ENCODE measurements at places on chromosomes 2 and 18.

DNA sequence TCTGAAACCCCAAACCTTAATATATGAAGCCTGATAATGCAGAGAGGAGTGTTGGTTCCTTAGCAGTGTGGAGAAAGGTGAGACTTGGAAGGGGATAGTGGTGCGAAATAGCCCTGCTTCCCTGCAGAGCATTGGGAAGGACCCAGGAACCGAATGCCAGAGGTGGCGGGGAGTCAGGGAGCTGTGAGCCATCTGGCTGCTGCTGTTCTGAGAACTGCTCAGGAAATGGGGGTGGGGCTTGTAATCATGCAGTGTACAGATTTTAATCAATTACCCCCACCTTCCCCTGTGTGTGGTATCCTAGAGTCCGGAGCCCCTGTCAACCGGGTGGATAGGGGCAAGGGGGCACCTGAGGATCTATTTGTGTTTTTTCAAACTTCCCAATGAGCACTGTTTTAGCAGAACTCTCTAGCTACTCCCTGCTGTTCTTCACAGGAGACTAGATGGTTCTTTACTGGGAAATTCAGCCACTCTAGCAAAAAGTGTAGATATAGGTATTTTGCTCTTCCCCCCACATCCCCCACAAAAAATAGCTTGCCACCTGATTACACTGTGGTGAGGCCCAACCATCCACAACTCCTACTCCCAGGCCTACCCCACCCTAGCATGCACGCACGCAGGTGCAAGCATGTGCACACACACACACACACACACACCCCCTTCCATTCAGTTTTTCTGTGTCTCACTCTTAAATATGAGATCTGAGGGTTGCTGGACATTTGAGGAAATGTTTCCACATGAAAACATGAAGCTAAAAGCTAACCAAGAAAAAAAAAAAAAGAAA is 30.1 kb upstream of the MBOAT2 start:
- no peak for DNase-seq

DNA sequence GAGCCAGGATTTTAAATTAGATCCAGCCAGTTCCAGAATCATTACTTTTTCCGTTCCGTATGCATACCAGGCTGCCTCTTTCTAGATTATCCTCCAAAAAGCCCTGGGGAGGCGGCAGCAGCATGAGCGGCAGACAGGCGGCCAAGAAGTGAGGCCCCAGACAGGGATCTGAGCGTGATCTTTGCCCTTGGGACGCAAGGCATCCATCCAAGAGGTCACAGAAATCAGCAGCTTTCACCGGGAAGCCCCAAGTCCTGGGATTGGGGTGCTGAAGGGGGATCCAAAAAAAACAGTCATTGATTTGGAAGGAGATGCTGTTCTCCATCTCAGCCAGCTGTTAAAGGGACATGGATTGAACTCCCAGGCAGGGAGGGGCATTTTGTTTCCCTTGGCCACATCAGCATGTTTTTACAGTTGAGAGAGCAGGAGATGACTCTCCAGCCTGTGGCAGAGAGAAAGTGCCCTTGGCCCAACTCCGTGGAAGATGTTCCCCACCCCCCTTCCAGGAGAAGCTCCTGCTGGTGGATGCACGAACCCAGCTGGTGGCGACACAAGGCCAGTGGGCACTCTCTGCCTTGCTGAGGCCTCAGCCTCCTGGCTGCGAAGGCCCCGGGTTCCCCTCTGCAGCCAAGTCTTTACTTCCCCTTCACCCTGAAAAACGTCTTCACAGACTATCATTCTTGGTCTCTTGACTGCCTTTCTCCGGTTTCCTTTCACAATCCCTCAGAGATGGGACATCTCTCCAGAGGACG is 265.6 kb downstream of the ANAPC1 start:
- DNase-seq, result peak; percentile 69

DNA sequence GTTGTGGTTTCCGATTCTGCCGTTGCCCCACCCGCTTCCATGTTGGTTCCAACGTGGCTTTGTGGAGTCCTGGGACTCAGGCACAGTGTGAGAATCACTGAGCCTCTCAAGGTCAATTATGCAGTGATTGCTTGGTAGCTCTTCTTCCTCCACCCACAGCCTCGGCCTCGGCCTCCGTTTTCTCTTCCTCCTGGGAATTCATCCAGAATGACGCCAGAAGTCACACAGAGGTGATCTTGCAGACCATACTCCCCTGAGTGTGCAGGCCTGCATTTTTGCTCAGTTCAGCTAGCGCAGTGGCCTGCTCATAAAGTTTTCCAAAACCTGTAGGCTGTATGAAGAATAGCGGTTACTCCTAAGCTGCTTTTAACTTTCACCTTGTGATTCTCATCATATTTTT is 273.3 kb downstream of the GBX2 start:
- no peak for DNase-seq

GRCh38 chr2:25293145-25293544 is 48.6 kb downstream of the DNMT3A start:
- DNase-seq, result no peak

GRCh38 chr18:74196220-74197119 is 48.1 kb downstream of the TIMM21 start:
- DNase-seq, result peak; percentile 61

DNA sequence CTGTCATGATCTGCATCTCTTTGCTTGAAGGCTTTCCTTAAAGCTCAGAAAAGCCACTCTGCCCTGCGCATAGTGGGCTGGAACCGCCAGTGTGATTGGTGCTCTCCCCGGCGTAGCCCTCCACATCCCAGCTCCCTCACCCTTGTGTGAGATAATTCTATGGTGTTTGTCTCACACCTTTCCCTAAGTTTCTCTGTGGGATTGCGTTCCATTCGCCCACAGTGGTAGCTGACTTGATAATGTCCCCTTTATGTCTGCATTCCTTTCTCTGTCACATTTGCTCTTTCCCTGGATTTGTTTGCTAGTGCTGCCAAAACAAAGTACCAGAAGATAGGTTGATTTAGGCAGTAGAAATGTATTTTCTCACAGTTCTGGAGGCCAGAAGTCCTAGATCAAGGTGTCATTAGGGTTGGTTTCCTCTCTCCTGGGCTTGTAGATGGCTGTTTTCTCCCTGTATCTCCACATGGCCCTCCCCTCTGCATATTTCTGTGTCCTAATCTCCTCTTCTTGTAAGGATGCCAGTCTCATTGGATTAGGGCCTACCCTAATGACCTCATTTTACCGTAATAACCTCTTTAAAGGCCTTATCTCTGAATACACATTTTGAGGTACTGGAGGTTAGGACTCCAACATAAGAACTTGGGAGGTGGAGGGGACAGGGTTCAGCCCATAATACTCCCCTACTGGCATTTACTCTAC is 7.4 kb upstream of the TMEM87B start:
- no peak for DNase-seq

- DNase-seq, result no peak
These were observed 474.2 kb downstream of the PIK3C3 start for GRCh38 chr18:42429196-42429595.

- DNase-seq, result peak; percentile 68
These were observed 73.6 kb upstream of the COL5A2 start for GRCh38 chr2:189252991-189253675.

GRCh38 chr2:216008387-216008786 is 5.0 kb downstream of the MREG start:
- no peak for DNase-seq

DNA sequence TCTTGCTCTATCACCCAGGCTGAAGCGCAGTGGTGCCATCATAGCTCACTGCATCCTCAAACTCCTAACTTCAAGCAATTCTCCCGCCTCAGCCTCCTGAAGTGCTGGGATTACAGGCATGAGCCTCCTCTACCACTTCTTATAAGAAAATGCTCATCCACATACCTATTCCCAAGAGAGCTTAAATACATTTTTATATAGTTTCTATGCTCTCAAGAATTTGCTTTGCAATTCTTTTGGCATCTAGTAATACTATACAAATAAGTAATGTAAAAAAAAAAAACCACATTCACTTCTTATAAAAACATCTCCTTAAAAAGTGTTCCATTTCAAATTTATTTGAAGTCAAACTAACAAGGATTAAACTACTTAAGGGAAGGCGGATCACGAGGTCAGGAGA is 197.3 kb downstream of the DNAH7 start:
- DNase-seq, result peak; percentile 93

- no peak for DNase-seq
These were observed 130.0 kb downstream of the PRKCE start for GRCh38 chr2:45781464-45781811.

- DNase-seq, result no peak
These were observed 39.4 kb upstream of the CTDP1 start for GRCh38 chr18:79640064-79640672.

GRCh38 chr18:30858560-30858959 is 184.0 kb downstream of the DSC3 start:
- DNase-seq, result no peak

GRCh38 chr2:49686897-49687442 is 532.7 kb upstream of the FSHR start:
- DNase-seq, result no peak

GRCh38 chr2:126880817-126881216 is 17.9 kb upstream of the TEX51 start:
- DNase-seq, result no peak

- DNase-seq, result no peak
These were observed 2.6 kb downstream of the CEBPZ start for GRCh38 chr2:37228788-37229187.

DNA sequence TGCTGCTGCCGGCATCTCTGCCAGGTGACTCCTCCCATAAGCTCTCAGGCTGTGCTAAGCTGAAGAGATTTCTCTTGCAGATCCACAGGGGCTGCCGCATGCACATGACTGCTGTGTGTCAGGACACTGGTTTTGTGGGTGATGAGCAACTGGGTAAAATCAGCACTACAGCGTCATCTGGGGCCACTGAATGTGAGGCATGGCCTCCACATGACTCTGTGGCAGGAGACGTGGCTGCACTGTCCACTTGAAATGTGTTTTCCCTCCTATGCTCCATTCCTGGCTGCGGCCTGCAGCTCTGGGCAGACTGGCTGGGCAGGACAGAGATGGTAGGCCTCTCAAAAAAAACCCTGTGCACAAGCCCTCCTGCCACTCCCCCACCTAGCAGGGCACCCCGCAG is 63.6 kb downstream of the MARCO start:
- no peak for DNase-seq

DNA sequence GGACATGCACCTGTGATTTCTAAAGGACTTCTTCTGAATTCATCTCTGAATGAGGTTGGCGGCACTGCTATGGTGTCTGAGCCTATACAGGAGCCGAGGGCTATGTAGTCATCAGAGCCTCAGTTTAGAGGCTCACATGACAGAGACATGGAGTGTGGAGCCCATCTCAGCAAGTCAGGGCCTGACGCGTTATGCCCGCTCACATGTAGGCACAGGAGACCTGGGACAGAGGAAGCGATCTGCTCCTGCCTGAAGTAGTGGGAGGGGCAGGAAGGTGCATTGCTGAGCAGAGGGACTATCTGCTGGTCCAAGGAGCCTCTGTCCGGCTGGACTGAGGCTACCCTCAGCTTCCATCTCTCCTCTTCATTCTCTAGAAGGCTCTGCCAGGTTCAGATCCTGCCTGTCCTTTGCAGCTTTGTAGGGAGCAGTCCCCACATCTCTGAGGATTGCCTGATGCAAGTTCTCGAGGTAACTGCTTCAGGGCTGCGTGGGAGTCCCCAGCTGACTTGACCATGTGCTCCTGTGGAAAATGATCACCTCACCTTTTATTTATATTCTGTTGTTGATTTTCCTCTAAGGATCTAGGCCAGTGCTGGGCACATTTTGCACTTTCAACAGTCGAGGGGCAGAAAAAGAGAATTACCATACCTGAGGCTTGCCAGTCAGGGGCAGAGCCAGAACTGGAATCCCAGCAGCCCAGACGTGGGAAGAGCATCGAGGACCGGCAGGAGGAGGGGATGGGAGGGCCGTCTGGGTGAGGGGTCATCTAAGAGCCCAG is 16.6 kb downstream of the KLHL29 start:
- no peak for DNase-seq

- no peak for DNase-seq
These were observed 16.8 kb downstream of the CELF4 start for GRCh38 chr18:37548679-37549289.

GRCh38 chr2:187299122-187299906 is 148.7 kb downstream of the CALCRL start:
- peak; percentile 61 for DNase-seq

- no peak for DNase-seq
These were observed 1246.0 kb upstream of the ZEB2 start for GRCh38 chr2:145765874-145766273.

All from fibroblast of skin of scalp (primary cell).